ENCODE measurements at places on chromosomes 1 and 21. TPM values are rescaled to one million over a fixed set of nuclear protein-coding genes. Genes with fewer than 3 reads are reported as not detected.

- no peak for DNase-seq
Measured at GRCh38 chr1:228147151-228147693, 2.5 kb upstream of the GJC2 start.

Gene RGS5
- polyA plus RNA-seq: 0.50 TPM

Gene IL22RA1
- not detected for polyA plus RNA-seq

DNA sequence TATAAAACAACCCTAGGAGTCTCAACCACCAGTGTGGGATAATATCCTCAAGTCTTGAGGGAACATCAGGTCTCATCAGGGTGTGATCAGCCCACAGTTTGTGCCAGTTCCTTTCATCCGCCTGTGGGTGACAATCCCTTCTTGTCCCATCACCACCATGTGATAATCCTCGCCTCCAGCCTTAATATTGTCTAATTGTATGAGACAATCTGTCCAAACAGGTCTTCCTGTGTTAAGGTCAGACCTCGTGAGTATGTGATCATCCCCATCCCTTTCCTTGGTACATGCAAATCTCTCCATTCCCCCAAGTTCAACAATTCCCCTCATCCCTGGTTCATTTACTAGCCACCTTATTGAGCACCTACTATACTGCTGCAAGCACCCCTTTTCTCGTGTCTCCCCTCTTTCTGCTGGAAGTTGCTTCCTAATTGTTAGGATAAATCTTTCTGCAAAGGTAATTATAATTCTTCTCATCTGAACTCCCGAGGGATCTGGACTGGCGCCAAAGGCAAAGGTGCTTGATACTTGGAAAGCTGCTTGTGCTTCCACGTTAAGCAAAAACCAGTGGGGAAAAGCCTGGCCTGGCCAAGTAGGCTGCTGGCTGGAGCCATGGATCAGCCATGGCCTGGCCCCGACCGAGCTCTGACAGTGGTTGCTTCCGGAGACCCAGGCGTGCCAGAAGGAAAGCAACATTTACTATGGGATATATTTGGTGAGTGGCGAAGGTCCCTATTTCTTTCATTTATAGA lies 92.5 kb downstream of the RNF220 start:
- no peak for DNase-seq

DNA sequence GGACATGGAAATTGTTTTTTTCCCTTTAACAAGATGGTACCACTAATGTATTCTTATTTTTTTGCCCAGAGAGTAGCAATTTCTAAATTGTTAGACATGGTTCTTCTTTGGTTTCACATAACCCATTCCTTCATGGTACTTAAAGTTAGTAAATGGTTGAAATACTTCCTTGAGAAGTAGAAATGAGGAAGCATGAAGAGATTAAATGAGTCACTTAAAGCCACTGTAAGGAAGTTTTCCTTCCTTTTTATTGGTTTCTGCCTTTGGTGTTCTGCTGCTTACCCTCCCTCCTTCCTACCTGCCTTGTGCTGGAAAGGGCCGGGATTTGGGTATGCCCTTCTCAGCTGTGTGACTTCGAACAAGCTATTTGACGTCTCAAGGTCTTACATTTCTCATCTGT lies 101.0 kb downstream of the KIF26B start:
- no peak for DNase-seq

- peak; percentile 45 for DNase-seq
Measured at GRCh38 chr1:12407050-12407961, 177.5 kb downstream of the VPS13D start.

DNA sequence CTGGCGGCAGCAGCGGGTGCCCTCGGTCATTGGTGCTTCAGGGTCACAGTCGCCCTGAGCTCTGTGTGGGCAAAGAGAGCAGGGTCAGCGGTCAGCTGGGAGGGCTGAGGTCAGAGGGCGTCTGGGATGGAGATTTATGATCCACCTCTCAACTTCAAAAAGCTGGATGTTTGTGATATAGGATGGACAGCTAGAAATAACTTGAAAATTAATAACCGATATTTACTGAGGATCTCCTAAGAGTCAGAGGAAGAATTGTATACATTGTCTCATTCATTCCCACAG lies 2.0 kb downstream of the LEFTY1 start:
- DNase-seq: no peak

GRCh38 chr1:157227700-157228099 lies 89.5 kb upstream of the ETV3 start:
- DNase-seq: no peak
